ENCODE measurements at places on chromosomes 11 and 22. TPM values are rescaled to one million over a fixed set of nuclear protein-coding genes. Genes with fewer than 3 reads are reported as not detected.

Gene MS4A3
- not detected for total RNA-seq

Gene PRRG4
- under 0.01 TPM for total RNA-seq

Gene MRGPRX1
- total RNA-seq, result not detected

Gene TRIM29
- total RNA-seq, result not detected

Gene COA4
- 79.3 TPM for total RNA-seq

Gene MAPK1
- 38.0 TPM for total RNA-seq

Gene CATSPER1
- total RNA-seq, result 0.61 TPM

Gene NAV2
- 4.9 TPM for total RNA-seq
